ENCODE measurements at places on chromosomes 13 and 19.

DNA sequence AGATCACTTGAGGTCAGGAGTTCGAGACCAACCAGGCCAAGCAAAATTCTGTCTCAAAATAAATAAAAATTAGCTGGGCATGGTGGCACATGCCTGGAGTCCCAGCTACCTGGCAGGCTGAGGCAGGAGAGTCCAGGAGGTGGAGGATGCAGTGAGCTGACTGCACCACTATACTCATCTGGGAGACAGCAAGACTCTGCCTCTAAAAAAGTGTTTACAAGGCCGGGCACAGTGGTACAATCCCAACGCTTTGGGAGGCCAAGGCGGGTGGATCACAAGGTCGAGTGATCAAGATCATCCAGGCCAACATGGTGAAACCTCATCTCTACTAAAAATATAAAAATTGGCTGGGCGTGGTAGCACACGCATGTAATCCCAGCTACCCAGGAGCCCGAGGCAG is 4.2 kb upstream of the DAPK3 start:
- no peak for DNase-seq

DNA sequence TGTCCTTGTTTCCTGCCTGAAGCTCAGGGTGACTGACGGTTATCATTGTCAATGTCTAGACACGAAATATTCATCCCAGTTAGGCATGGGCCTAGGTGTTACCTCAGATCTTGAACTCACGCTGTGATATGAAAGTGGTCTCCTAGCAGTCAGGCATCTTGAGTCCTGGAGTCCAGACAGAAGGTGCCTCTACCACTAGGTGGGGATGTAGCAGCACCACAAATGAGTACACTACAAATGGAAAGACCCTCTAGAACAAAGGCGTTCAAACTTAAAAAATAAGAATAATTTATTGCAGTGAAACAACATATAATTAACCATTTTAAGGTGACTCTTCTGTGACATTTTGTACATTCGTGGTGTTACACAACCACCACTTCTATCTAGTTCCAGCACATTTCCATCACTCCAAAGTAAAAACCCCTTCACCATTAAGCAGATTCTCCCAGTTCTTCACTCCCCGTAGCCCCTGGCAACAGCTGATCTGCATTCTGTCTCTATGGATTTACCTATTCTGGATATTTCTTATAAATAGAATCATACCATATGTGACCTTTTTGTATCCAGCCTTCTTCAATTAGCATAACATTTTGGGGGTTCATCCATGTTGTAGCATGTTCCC is 11.9 kb upstream of the FRY start:
- DNase-seq = no peak

DNA sequence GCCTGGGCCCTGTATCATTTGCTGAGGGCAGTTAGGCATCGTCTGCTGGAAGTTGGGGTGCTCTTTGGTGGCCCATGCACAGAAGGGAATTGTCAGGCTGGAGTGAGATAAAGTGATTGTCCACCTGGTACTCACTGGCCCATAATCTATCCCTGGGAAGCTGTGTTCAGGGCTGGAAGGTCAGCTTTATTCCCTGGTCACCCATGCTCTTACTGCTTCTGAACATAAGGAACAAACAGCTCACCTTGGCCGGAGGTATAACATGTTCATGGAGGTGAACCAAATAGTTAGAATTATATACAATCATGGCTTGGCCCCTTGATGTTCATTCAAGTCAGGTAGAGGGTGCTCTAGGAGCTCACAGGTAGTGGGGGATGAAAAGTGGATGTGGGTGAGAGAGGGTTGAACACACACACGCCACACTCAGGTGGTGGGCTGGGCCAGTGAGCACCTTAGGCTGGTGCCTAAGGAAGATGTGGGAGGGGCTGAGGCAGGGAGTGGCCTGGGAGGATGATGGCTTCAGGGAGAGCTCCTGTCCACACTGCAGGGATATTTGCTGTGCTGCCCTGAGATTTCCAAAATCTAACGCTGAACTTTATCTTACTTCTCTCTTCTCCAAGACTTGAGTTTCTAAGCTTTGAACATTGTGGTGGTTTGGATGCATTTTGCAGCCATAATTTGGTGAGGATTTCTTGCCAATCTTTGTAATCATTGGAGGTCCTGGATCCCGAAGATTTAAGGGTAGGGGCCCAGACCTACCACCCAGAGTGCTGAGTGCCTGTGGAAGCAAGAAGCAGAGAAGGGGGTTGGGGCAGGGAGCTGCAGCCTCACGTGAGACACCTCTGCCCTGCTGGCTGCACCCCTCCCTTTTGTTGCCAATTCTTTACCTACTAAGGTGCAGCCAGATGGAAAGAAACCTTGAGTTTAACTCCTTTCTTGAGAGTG is 420.6 kb downstream of the ZNF536 start:
- DNase-seq = no peak

DNA sequence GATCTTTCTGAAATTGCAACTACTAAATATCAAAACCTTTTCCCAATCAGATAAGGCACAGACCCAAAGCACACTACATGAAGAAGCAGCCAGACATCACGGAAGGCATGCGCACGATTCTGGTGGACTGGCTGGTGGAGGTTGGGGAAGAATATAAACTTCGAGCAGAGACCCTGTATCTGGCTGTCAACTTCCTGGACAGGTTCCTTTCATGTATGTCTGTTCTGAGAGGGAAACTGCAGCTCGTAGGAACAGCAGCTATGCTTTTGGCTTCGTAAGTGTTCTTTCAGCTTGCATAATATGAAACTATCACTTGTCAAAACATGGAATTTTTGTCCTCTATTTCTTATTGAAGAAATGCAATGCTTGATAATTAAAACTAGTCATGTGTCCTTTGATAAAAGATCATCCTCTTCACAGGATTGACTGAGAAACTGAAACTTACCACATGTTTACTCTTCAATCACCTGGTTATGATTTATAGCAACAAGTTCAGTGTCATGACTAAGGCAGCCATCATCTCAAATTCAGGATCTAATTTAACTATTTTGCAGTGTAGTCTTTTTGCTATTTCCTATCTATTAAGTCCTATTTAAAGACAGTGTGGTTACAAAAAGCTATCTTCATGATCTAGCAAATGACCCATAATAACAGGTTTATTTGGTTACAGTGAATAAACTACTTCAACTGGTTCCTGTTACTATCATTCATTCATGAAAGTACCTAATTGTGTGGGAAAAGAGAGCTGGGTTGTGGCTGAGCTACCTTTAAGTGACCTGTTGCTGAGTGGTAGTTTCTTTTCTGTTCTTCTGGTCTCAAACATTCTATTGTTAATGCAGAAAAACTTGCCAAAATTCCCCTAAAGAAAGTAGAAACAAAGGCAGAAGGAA is 6.5 kb downstream of the CCNA1 start:
- no peak for DNase-seq

- no peak for DNase-seq
Measured at GRCh38 chr13:33793726-33794125, 24.2 kb upstream of the RFC3 start.

DNA sequence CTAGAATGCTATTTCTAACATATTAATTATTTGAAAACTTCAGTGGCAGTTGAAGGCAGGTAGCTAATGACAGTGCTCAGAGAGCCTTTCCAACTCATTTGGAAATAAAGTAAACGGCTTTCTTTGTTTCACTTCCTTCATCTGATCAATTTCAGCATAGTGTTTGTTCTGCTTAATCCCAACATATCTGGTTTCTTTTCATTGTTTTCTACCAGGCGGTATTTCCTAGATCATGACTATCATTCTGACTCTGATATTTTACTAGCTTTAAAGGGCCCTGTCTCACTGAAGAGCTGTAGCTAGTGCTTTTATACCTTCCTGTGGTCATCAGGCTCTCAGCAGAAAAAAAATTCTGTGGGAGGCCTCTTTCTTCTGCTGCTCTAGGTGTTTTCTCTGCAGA is 178.6 kb downstream of the RBM26 start:
- no peak for DNase-seq

GRCh38 chr19:35040826-35041547 is 534 bp upstream of the HPN start:
- no peak for DNase-seq

GRCh38 chr13:23159205-23159759 is 21.5 kb upstream of the SGCG start:
- DNase-seq = no peak

GRCh38 chr13:98253526-98253925 is 76.5 kb upstream of the RNF113B start:
- no peak for DNase-seq

DNA sequence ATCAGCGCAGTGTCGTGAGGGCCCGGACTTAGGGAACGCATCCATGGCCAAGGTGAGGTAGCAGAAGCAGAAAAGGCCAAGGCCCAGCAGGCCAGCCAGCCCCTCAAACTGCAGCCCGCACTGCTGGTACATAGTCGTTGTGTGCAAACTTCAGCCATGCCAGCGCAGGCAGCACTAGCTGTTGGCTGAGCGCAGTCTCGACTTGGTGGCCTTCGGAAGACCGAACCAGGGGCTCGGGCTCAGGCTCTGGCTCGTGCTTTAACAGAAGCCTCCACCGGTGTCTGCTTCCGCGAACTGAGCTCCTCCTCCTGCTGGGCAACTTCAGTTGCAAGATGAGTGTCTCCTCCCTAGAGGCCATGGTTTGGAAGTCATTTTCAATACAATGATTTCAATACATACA is 157.5 kb downstream of the DNAJC15 start:
- DNase-seq = no peak

Data from cortex of kidney (tissue), 1 donor.